ENCODE measurements at places on chromosomes 5 and 9.

DNA sequence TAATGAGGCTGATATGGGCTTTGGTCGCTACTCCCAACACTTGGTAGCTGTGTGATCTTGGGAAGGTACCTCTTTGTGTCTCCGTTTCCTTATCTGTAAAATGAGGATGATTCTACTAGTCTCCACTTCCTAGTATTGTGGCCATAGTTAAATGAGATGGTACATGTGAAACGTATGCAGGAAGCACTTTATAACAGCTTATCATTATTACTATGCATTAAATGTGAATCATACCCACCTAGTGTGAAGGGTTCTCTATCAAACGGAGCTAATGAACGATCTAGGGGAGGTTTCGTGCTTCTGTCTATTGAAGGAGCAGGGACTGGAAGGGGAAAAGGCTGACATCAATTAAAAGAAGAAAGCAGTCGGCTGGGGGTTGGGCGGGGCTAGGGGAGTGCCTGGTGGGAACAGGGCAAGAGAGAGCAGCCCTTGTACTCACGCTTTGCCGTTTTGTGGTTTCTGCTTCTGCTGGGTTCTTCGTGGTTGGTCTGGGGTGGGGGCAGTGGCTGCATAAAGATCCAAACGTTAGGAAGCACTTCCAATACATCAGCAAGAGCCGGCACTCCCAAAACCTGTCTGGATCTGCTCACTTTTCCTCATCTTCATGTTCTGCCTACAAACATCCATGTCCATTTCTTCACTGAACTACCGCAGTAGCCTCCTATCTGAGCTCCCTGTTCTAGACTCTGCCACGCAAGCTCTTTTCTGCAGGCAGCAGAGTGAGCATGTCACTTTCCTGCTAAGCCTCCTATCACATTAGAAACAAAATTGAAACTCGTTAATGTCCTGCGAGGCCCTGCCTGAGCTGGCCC lies 30.8 kb downstream of the LCP2 start:
- no peak for DNase-seq

DNA sequence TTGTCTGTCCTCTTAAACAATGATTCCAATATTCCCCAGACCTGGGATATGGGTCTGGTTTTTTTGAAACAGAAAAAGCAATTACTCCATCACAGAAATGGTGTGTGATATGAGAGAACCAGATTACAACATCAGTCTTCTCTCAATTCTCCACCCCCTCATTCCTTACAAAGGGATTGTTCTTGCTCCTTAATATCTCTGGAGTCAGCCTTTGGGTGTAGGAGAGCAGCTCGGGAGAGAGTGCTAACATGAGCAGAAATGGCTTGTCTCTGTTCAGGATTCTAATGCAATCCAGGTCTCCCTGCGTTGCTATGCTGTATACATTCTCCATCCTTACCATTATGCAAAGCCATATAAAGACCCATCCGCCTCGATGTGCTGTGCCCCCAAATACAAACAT lies 32.7 kb downstream of the ZFAND5 start:
- no peak for DNase-seq

DNA sequence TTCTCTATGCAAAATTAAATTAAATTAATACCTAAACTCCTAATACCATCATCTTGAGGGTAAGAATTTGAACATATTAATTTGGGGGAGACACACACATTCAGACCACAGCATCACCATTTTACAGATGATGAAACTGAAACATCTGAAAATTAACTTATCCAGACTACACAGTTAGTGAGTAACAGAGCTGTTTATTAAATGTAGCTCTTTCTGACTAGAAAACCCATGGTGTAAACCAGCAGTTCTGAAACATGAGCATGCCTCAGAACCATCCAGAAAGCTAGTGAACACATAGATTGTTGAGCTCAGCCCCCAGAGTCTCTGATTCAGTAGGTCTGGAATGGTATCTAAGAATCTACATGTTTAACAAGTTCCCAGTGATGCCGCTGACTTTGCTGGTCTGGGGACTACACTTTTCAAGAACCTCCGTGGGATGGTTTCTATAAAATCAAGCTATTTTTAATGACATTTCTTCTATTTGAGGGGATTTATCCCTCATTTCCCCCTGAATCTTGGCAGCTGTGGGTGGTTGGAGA lies 113.5 kb downstream of the RORB start:
- DNase-seq = no peak

GRCh38 chr9:109903515-109904138 lies 123.6 kb downstream of the PALM2AKAP2 start:
- peak; percentile 51 for DNase-seq

GRCh38 chr5:82620957-82621600 lies 342.9 kb upstream of the RPS23 start:
- no peak for DNase-seq

DNA sequence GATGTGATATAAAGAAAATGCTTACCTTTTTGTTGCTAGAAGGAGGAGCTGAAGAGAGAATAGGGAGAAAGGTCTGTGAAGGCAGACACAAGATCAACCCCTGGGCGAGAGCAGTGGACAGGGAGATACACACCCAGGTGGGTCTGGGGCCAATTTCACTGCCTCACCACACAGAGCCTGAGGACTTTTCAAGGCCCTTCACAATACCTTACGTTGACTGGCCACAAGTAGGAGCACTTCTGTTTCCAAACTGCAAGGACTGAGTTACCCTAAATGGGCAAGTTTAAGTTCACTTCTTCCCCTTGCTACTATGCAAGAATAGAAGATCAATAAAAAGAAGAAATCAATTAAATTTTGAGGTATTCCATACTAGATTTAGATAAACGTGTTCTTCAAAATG lies 174.5 kb upstream of the SLC12A2 start:
- DNase-seq = no peak

GRCh38 chr5:62477801-62478200 lies 65.2 kb downstream of the IPO11 start:
- DNase-seq = no peak

DNA sequence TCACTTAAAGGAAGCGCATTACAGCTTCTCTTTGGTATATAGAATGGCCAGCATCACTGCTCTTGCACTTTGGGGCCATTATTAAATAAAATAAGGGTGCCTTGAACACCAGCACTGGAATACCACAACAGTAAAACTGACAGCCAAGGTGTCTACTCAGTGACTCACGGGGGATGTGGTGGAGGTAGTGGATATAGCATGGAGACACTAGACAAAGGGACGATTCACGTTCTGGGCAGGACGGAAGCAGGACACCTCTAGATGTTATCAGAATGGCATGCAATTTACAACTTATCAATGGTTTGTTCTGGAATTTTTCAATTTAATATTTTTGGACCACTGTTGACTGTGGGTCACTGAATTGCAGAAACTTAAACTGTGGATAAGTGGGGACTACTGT lies 32.9 kb upstream of the PDE8B start:
- DNase-seq = no peak

- no peak for DNase-seq
These were observed 81.8 kb downstream of the CMYA5 start for GRCh38 chr5:79771387-79771786.

DNA sequence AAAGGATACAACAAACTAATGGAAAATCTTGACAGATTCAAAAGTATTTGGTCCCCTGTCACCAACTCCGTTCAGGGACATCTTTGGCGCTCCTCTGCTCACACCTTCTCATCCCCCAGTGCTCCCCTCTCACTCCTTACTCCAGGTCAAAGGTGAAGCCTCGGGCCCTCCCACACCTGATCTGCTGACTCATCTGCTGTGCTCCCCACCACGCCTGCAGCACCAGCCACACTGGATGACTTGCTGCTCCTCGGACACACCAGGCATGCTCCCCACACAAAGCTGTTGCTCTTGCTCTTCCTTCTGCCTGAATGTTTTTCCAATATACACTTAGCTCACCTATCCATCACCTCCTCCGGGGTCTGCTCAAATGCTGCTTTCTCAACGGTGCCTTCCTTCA lies 123.4 kb downstream of the ESM1 start:
- DNase-seq = no peak

DNA sequence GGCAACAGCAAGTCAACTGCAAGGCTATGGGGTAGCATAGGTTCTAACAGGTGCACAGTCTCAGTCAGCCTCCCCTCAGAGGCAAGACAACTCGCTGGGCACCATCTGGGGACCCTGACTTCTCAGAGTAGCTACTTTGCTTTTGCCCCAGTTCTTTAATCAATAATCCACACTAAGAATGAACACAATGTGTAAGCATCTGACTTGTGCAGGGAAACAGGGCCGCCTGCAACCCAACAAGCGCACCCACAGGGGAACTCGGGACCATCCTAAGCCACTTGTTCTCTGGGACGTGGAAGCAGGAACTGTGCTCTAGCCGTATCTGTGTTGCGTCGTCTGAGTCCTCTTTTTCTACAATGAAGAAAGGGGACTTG lies 1.9 kb downstream of the MOB3B start:
- DNase-seq = no peak

- DNase-seq = peak; percentile 11
These were observed 56.9 kb downstream of the ZNF618 start for GRCh38 chr9:113932906-113933584.

DNA sequence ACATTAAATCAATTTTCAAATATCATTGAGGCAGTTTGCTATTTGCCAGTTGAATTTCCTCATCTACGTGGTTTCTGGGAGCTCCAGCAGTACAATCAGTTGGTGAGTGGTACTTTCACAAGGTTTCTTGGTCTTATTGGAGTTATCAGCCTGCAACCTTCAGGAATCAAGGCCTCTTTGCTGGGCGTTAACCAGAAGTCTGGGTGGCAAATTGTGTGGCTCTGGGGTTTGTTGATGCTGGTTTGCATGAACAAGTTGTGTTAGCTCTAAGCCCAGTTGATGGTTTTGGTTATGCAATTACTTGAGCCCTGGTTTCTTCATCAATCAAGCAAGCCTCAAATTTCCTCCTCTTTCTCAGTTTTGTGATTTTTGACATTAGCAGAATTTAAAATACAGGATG lies 152.9 kb upstream of the ANKRD55 start:
- DNase-seq = no peak

- no peak for DNase-seq
These were observed 28.2 kb upstream of the CCNB1 start for GRCh38 chr5:69138766-69139165.

- no peak for DNase-seq
These were observed 35.0 kb downstream of the PRELID2 start for GRCh38 chr5:145800181-145800580.

- no peak for DNase-seq
These were observed 83.4 kb downstream of the TEK start for GRCh38 chr9:27192291-27192960.

DNA sequence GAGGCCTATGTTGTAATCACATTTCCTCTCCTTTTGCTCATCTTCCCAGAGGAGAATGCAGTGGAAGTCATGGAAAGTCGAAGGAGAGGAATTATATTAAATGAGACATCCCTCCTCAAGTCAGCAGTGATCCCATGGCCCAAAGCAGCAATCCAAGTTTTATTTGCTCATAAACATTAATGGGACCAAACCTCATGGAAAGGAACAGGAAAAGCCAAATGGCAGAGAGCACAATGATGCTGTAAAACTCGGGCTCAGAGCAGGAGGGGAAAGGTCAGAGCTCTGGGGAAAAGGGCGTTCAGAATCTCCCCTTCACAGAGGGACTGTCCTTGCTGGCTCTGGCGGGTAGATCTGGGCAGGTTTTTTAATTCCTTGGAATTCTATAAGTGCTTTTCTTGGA lies 175.8 kb downstream of the C5orf15 start:
- no peak for DNase-seq

DNA sequence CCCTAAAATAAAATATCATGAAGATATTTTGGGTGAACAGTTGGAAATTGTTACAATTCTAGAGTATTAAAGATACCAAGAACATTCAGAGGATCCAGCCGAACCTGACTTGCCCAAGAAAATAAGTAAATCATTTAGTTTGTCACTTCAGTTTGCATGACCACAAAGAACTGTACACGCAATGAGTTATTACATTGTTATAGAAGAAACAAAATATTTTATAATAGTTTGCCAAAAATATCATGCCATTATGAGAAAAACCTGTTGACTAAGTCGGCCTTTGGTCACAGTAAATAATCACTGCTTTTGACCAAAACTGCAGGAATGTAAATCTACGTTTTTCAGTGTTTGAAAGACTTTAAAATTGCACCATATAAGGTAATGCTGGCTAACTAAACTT lies 27.9 kb downstream of the TRIO start:
- DNase-seq = no peak

- DNase-seq = no peak
These were observed 449.5 kb upstream of the TRPC7 start for GRCh38 chr5:136814619-136815378.

- no peak for DNase-seq
These were observed 104.5 kb upstream of the ICE1 start for GRCh38 chr5:5317976-5318375.

DNA sequence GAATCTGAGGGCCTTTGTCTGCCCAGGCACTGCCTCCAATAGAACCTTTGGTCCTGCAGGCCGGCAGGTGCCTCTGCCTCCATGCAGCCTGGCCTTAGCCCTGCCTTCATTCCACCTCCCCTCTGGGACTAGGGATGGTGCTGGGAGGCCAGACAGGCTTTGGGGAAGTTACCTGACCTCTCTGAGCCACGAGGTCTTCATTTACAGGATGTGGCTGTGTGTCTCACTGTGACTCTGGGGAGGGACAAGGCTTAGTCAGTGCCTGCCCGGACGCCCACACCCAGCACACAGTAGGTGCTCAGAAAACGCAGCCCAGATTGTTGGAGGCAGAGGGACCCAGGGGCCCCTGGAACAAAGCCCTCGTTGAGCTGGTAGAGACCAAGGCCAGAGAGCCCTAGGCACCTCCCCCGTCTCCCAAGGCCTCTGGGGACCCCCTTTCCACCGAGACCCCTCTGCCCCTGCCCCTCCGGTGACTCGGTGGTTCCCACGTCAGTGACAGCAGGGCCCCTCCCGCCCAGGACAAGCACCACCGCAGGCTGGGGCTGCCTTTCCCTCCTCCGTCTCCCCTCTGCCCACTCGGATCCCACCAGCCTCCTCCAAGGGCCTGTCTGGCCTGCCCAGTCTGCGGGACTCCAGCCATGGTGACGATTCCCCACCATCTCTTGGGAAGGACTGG lies 46.9 kb upstream of the EGFL7 start:
- DNase-seq = no peak

DNA sequence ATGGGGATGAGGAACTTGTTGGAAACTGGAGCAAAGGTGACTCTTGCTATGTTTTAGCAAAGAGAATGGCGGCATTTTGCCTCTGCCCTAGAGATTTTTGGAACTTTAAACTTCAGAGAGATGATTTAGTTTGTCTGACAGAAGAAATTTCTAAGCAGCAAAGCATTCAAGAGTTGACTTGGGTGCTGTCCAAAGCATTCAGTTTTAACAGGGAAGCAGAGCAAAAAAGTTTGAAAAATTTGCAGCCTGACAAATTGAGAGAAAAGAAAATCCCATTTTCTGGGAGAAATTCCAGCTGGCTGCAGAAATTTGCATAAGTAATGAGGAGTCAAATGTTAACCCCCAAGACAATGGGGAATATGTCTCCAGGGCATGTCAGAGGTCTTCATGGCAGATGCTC lies 682.3 kb upstream of the ST8SIA4 start:
- no peak for DNase-seq

Measured in mesothelial cell of epicardium (in vitro differentiated cells).